ENCODE measurements at places on chromosomes 16 and 17.

- DNase-seq, result no peak
Measured at GRCh38 chr17:64126918-64127317, 3.0 kb downstream of the ERN1 start.

DNA sequence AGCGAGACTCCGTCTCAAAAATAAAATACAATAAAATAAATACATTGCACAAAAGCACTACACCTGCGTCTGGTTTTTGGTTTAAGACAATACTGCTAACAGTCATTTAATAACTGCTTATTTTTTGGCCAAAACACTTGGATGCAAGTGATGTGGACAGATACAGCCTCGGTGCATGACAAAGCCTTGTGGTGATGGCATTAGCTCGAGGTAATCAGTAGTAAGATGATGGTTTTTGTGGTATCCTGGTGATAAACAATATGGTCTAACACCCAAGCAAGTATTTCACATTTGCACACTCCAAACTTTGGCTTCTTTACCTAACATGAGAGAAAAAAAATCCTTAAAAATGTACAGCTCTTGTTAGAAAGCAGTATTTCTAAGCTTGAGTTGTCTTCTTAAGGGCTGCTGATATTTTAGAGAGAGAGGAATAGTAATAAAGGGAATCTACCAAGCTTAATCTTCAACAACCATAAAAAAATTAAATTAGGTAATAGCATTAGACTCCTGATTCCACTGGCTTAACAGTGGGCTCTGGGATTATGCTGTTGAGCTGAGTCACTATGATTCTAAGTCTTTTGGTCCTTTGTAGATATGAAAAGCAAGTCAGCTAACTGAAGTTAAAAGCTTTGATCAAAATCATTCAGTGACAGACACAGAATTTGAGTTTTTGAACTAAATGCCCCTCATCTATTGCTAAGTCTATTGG lies 111.1 kb downstream of the VPS53 start:
- no peak for DNase-seq

GRCh38 chr17:62994931-62995330 lies 28.9 kb downstream of the TANC2 start:
- DNase-seq, result no peak

DNA sequence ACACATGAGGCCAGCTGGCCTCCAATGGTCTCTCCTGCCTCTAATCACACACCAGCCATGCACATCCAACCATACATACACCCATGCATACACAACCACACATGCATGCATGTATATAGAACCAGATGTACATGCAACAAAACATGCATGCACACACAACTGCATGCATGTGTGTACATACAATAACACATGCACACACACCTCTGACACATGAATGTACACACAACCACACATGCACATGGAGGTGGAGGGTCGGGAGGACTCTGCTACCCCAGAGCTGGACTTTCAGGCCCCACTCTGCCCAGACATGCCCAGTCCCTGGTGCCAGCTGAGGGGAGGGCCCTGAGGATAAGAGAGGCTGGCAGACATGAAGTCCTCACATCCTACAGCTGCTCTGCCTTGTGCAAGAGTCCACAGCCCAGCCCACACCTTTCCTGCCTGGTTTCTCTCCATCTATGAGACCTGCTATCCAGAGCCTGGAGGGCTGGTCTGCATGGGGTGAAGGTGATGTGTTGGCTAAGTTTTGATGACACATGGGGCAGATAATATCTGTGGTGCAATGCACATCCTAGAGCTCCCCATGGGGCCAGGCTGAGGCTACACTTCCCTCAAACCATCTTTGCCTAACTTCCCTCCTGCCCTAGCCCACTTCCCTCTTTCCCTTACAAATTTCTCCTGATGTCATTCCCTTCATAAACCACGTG lies 50.9 kb upstream of the SDK2 start:
- DNase-seq, result no peak

DNA sequence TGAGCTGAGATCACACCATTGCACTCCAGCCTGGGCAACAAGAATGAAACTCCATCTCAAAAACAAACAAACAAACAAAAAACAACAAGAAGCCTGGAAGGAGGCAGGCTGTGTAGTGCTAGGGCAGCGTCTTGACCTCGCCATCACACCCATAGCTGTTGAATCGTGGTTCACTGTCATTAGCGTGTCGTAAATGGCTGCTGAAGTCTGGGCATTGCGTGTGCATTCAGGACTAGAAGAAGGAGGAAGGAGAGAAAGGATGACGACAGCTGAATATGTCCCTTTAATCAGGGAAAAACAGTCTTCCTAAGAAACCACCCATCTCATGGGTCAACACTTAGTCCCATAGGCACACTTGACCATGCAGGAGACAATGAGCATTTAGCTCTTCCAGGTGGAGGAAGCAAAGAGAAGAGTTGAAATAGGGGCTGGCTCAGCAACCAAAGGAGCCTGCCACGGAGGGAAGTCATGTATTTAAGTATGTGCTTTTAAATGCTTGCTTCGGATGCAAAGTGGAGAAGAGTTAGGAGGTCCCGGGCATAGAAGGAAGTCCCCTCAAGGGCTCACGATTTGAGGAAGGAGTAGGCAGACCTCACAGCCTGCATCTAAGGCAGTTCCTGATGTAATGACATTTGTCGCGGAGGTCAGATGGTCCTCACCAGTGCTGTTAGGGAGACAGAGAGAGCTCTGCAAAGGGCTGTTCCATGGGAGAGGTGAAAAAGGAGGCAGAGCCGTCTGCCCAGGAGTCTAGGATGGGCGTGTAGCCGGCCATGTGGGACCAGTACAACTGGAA lies 8.8 kb downstream of the PRSS22 start:
- no peak for DNase-seq

DNA sequence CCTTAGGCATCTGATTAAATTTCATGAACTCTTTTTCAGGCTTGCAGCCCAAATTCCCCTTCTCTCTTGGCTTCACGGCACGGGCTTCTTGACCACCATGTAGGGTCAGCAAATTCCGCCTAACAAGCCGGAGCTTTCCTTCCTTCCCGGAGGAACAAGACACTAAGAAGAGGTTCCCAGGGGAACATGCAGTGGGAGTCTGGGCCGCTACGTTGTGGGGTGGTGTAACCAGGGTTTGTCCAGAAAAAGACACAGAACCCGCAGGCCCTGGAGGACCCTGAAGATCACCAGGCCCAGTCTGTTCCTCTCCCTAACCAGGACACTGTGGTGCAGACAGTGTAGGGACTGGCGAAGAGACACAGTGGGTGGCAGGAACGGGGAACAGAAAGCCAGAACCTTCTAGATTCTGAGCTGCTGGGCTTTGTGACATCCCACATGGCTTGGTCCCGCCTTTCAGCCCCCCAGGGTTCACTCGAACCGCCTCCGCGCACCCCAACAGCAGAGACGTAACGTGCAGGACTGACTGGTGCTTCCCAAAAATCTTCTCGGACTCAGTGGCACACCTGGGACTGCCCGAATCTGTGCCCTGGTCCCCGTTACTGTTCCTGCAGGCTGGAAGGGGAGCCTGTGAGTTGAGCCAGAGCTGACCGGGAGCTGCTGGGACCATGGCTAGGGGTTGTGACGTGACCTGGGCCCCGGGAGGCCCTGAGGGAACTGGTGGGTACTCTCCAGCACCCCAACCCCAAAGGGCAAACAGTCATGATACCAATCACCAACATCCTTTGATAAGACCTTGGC lies 55.2 kb downstream of the TBC1D16 start:
- DNase-seq, result no peak

- no peak for DNase-seq
Measured at GRCh38 chr16:89317101-89317671, 99.7 kb downstream of the ZNF778 start.

DNA sequence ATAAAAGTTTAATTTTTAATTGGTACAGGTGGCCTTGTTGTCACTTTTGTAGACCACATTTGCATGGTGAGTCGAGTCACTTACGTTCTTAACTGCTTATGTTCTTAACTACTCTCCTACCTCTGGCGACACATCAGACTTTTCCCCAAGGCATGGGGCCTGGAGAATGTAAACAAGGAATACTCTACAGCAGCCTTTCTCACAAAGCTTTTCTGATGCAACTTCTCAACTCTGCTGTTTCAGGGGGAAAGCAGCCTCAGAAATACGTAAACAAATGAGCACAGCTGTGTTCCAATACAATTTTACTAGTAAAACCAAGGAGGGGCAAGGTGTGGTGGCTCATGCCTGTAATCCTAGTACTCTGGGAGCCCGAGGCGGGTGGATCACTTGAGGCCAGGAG lies 6.9 kb downstream of the KARS1 start:
- no peak for DNase-seq

DNA sequence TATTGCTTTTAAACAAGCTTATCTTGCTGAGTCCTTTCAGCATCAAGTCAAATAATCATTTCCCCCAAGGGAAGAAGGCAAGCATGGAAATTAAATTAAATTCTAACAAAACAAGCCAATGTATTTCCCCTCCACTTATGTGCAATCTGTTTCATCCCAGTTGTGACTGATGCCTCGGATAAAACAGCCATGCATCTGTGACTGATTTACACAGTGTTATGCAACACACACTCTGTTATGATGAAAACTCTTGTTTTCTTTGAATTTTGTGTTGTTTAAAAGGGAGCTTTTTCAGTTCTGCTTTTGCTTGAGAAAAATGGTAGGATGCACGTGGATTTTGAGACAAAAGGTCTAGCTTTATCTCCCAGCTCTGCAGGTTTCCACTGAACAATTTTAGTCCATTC lies 32.6 kb downstream of the TMEM100 start:
- DNase-seq, result no peak

GRCh38 chr16:78259873-78260272 lies 160.4 kb downstream of the WWOX start:
- DNase-seq, result no peak

DNA sequence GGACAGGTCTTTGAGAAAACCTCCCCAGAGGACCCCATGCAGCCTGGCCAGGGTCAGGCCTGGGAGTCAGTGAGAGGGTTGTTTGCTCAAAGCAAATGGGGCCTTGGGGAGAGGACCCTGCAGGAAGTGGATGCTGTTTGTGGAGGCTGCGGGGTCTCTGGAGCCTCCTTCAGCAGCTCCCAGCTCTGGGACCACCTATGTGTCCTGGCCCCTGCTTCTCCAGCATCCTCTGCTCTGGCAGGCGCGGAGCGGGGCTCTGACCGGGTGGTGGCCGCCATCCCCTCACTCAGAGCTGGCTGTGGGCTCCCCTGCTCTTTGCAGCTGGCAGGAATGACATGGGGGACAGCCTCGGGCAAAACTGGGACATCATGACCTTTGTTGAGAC lies 29.8 kb upstream of the CIBAR2 start:
- DNase-seq, result no peak

DNA sequence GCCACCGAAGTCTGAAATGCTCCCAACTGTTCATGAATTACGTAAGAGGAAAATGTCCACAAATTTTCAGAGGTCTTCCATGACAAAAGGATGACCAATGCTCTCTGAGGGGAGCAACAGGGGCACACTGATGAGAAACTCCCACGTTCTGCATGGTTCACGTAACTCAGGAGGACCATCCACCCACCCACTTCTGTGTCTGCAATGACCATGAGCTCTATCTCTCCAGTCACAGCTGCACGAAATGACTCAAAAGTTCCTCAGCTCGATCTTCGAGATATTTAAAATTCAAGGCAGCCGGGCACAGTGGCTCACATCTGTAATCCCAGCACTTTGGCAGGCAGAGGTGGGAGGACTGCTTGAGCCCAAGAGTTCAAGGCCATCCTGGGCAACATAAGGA lies 15.8 kb downstream of the WDR45B start:
- no peak for DNase-seq

DNA sequence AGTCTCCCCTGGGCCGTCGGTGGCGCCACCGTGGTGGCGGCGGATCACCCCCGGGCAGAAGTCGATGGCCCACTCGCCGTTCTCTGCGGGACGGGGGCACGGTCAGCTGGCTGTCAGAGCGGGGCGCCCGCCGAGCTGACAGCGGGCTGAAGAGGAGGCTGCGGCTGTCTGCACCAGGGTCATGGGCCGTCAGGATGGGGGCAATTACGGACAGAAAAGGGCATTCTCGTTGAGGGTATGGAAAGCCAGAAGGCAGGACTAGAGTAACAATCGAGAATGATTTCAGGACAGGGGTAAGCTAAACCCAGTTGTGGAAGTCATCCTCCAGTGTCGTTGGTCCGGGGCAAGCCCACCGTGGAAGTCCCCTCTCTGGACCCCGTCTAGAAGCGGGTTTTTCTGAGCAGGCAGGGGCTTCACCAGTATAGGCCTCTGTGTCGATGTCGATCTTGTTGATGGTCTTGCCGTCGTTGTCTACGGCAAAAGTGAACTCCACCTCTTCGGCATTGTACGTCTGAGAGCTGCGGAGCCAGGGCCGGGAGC lies 1.7 kb downstream of the CHRNE start:
- no peak for DNase-seq

DNA sequence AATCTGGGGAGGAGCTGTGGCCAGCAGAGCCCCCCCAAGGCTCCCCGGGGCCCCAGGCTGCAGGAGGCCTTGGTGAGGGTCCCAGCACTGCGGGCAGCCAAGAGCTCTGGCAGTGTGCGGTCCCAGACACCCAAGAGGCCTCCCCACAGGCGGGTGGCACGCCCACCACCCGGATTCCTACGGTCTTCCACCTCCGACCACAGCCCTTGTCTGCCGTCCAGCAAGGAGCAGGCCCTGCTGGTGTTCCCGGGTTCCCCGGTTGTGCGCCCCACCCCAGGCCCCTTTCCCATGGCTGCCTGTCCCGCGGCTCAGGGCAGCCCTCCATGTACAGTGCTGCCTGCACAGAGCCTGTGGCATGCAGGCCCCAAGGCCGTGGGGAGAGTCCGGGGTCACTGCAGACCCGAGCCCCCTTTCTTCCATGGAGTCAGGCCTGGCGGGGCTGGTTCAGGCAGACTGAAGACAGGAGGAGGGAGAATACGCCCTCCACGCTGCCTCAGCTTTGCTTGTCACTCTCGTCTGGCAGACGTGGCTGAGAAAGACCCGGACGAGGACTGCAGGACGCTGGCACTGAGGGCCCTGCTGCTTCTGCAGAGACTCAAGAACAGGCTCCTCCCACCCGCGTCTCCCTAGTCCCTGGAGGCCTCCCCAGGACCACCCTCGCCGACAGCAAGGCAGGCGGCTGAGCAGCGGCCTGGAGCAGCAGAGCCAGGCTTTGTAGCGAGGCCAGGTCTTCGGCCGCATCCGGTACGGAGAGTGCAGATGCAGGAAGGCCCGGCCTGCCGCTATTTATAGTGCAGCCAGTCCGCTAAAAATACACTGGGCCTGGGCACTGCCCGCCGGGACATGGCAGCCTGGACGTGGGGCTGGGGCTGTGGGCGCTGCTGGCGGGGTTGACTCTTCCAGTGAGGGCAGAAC lies 16.4 kb downstream of the TELO2 start:
- no peak for DNase-seq

- DNase-seq, result no peak
Measured at GRCh38 chr16:8026450-8026849, 563.9 kb downstream of the TMEM114 start.

- no peak for DNase-seq
Measured at GRCh38 chr17:31967648-31968047, 30.8 kb downstream of the SUZ12 start.

GRCh38 chr17:7732981-7733539 lies 15.5 kb downstream of the DNAH2 start:
- no peak for DNase-seq

All from stimulated activated naive B cell treated with anti-CD40 and anti-IgM and Interleukin-4, amounts not matched to agents 10 μg/mL and 1 μg/mL and 100 μg/mL, for 72 hours (primary cell).